ENCODE measurements at places on chromosomes 13 and 19. TPM values are rescaled to one million over a fixed set of nuclear protein-coding genes. Genes with fewer than 3 reads are reported as not detected.

LILRA2 gene
- total RNA-seq = not detected

ATP1A3 gene
- total RNA-seq = 0.49 TPM

ZNF570 gene
- total RNA-seq = 1.3 TPM

CYP2S1 gene
- 4.1 TPM for total RNA-seq

CILP2 gene
- total RNA-seq = 0.63 TPM

CYP4F12 gene
- not detected for total RNA-seq

CYP4F2 gene
- 0.16 TPM for total RNA-seq

CAPN12 gene
- total RNA-seq = 4.6 TPM

TGFB1 gene
- 44.6 TPM for total RNA-seq

EBI3 gene
- total RNA-seq = 2.3 TPM

SCGB2B2 gene
- not detected for total RNA-seq

CCDC122 gene
- total RNA-seq = 2.4 TPM

PDE4C gene
- not detected for total RNA-seq

ZNF544 gene
- total RNA-seq = 38.4 TPM

PTGIR gene
- total RNA-seq = not detected

POLR2I gene
- total RNA-seq = 123 TPM

CCNE1 gene
- 3.9 TPM for total RNA-seq

LIPE gene
- total RNA-seq = 2.9 TPM

SIAH3 gene
- 0.16 TPM for total RNA-seq

ZNF136 gene
- 1.6 TPM for total RNA-seq

FFAR3 gene
- total RNA-seq = not detected

RASAL3 gene
- not detected for total RNA-seq

TMED1 gene
- total RNA-seq = 54.4 TPM

MRPL57 gene
- 42.7 TPM for total RNA-seq

METTL21C gene
- total RNA-seq = not detected

EFNA2 gene
- 0.65 TPM for total RNA-seq
